ENCODE measurements at places on chromosomes 6 and 20.

GRCh38 chr6:124991764-124992295 lies 29.6 kb downstream of the RNF217 start:
- no peak for DNase-seq

DNA sequence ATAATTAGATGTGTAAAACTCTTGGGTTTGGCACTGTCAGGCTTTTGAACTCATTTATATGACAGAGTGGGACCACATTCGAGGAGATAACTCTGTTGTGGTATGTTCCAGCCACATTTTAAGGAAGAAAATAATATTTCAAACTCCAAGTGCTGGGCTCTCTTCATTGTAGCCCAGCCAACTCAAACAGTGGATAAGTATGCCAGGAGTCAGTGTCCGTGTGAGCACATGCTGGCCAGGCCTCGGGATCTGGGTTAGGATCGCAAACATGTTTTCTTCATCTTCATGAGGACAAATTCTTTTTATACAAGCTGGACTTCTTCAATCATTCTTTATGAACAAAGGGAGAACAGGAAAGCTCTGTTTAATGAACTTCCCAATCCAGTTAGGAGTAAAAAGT lies 497.5 kb downstream of the MAFB start:
- no peak for DNase-seq

GRCh38 chr20:15060265-15061060 lies 723.1 kb upstream of the FLRT3 start:
- no peak for DNase-seq

GRCh38 chr6:111764238-111765175 lies 108.7 kb downstream of the FYN start:
- peak; percentile 79 for DNase-seq

DNA sequence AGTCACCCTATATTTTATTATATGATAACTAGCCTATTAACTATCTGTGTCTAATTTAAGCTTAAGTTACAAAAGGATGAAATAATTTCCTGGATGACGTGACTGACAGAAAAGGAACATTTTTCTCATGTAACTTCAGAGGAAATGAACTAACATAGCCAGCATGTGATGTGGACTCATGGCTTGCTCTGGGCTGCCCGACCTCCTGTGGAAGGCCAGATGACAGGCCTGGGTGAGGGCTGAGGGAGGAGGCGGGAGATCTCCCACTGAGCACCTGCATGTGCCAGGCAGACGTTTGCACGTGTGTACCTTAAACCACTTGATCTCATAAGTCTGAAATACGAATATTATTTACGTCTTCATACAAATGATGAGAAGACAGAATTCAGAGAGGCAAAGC lies 321.1 kb downstream of the SYNE1 start:
- no peak for DNase-seq

DNA sequence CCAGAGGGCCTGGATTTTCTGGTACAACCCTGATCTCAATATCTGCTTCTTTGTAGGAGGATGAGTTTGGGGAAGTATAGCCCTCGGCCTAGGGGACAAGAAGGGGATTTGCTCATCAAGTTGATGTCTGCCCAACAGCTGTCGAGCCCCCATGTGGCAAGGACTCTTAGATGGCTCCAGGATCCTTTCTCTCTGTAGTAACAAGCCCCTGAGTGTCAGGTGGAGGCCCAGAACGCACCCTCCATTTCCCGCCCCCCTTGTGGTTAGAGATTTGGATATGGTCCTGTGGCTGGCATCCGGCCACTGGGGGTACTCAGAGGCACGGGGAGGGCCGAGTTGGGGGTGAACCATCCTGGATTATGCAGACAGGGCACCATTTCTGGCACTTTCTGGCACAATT lies 50.1 kb downstream of the CTCFL start:
- no peak for DNase-seq

GRCh38 chr6:149443411-149444181 lies 41.2 kb downstream of the ZC3H12D start:
- no peak for DNase-seq

GRCh38 chr20:57473246-57474048 lies 51.5 kb downstream of the CTCFL start:
- peak; percentile 25 for DNase-seq

GRCh38 chr6:169190144-169190584 lies 63.5 kb downstream of the THBS2 start:
- DNase-seq = no peak

- no peak for DNase-seq
These were observed 85.4 kb downstream of the TSHZ2 start for GRCh38 chr20:53057579-53057978.

GRCh38 chr20:64188091-64188490 lies 23.8 kb downstream of the MYT1 start:
- no peak for DNase-seq

DNA sequence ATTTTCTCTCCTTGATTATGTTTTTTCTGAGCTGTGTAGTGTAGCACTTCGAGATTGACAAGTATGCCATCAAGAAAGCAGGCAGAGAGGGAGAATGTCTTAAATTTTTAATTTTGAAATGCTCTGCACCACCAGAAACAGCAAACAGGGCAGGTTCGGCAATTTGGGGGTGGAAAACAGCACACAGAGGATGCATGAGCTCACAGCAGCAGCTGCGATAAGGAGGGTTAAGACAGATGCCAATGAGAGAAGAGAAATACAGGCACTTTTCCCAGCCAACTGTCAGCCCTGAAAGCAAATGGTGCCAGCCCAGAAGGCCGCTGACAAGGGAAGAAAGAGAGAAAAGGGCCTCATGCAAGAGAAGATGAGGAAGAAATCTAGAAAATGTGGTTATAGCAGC lies 15.1 kb upstream of the SNRPB2 start:
- no peak for DNase-seq

DNA sequence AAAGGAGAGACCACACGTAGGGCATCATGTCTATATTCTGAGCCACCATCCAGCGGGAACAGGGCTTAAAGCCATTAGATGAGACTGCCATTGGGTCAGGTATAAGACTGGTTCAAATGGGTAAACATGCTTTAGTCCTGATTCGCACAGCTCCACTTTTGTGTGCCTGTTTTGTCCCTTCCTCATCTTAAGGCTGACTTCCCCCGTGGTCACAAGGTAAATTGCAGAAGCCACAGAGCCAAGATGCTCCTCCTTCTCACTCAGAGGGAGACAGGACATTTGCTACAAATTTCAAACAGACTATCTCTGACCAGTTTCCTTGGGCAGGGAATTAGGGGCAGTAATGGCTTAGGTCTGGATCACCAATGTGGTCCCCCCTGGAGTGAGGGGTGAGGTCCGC lies 11.4 kb upstream of the IFNGR1 start:
- no peak for DNase-seq

- DNase-seq = no peak
These were observed 84.6 kb upstream of the TCF21 start for GRCh38 chr6:133804265-133804664.

- DNase-seq = no peak
These were observed 5.1 kb downstream of the RCAN2 start for GRCh38 chr6:46486181-46486580.

DNA sequence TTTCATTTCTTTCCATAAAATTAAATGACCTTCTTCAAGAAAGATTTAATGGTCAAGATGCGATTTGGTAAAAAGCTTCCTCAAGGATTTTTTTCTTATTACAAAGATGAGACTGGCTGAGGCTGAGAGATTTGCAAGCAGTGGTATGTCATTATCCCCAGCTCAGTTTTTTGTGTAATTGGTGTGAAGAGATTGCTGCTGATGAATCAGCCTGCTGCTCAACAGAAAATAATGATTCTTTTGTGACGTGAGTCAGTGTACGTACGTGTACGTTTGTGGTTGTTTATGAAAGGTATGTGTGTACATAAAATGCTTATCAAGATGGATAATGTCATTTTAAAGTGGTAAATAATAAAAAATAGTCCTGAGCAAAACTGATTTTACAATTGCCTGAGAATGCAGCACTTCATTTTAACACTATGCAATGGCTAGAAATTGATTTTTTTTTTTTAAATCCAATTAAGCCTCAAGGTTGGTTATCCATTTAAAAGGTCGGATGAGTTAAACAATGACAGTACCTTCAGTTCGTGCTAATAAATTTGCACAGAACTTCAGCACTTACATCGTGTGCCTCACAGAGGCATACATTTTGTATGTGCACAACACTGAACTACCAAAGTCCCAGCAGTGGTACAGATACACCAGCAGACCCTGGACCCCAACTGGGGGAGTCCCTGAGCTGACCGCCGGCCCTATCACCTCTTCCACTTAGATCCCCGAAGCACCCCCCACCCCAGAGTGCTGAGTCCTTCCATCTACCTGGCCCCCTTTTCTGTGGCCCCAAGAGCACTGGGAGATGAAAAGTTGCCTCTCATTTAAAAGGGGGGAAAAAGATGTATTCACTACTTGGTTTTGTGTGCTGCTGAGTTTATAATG lies 9.7 kb upstream of the NPEPL1 start:
- no peak for DNase-seq

DNA sequence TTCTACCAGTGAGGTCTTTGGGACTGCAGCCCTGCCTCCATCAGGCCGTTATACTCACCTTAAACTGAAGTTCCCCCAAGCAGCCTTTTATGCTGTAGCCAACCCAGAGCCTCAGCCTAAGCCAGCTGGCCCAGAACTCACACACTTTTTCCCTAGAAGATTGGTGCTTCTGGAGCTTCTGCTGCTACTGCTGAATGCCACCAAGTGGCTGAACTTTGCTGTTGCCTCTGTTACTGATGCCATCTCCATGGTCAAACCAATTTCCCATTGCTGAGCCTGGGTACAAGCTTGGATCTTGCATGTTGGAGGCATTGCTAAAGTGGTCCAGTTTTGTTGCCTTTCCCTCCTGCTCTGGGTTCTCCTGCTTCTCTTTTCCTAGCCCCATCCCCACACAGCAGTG lies 15.0 kb upstream of the TBX18 start:
- no peak for DNase-seq

- no peak for DNase-seq
These were observed at the start of gene BHLHE23 for GRCh38 chr20:63006540-63007359. Gene BHLHE23, minus strand, starts transcription at chr20:63006964. Its CDS starts 190 bp downstream, at chr20:63006774.

DNA sequence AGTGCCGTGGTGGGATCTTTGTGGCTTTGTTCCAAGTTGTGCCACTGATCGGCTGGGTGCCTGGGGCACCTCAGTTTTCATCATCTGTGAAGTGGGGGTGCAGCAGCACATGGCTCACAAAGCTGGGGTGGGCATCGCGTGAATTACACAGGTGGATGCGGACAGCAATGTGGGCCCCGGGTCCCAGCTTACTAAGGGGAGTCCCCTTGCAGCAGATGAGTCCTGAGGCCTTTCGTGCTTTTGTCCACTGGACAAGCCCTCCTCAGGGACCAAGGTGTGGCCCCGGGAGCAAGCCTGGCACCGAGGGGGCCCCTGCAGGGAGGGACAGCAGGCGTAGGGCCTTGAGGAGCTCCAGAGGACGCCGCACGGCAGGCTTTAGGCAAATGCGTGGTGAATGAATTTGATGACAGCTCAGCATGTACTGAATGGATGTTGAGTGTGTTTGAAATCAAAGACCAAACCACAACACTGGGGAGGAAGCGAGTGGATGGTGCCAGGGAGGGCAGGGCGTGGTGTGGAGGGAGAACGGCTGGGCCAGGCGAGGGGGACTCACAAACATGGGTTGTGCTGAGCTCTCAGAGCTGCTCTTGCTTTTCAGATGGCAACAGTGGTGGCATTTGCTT lies 53.2 kb downstream of the IRF4 start:
- DNase-seq = peak; percentile 51

DNA sequence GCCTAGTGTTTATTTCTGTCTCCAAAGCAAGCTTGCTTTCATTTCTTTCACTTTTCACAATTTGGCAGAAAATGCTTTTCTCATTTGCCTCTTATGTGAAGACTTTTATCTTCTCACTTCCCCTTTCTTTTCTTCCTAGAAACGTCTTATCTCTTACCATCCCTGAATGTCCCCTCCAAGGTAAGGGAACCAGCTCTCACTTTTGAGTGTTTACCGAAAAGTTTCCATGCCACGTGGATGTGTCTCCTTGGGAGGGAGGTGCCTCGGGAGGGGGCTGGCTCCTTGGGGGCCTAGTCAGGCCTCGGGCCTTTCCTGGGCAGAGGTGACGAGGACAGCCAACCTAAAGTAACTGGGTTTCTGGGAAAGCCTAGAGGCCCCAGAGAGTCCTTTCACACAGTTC lies 127.4 kb downstream of the CD24 start:
- no peak for DNase-seq

GRCh38 chr6:133190912-133191311 lies 50.2 kb upstream of the EYA4 start:
- DNase-seq = no peak

DNA sequence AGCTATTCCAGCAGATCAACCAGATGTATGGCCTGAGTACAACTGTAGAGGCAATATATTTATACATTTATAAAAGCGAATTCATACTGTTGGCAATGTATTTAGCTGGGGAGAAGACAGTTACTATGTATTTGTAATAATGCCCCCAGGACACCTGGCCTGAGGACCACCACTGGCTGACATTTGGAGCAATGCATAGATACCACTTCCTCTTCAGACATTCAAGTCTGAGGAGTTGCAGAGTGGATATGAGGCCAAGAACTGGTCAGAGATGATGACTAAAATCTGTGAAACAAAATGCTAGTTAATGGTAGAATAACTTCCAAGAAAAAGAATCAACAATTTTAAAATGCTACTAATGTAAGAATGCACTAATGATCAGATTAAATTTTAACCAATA lies 462.3 kb downstream of the CDC5L start:
- no peak for DNase-seq

GRCh38 chr6:148285205-148285604 lies 57.4 kb upstream of the SASH1 start:
- no peak for DNase-seq

- no peak for DNase-seq
These were observed 97.5 kb downstream of the MAFB start for GRCh38 chr20:40591536-40591935.

DNA sequence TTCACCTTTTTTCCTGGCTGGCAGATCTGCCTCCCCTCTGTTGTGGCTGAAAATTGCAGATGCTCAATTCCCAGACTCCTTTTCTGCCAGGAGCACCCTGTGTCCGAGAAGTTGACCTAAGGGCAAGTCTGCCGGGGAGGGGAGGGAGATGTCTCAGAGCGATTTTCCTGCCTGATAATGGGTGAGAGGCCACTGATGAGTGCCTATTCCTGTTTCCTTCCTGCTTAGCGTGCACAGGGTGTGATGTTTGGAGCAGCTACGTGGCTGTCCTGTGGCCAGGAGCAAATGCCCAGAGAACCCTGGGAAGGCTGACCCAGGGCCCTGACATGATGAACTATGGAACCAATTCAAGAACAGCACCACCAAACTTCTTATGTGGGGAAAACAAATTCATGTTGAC lies 22.5 kb downstream of the SOX4 start:
- DNase-seq = no peak

DNA sequence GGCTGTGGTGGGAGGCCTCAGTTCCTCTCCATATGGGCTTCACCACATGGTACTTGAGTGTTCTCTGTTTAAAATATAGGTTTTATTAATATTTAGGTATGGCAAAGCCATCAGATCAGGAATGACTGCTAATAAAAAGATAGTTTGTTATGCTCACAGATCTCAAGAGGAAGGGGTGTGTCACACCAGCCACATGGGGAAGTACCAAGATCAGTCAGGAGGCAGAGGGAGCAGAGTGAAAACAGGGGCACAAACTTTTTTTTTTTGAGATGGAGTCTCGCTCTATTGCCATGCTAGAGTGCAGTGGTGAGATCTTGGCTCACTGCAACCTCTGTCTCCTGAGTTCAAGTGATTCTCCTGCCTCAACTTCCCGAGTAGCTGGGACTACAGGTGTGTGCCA lies 92.1 kb upstream of the GCM1 start:
- peak; percentile 34 for DNase-seq

Measured in CD4-positive, alpha-beta T cell treated with Interleukin-12 subunit alpha and Interleukin-12 subunit beta, for 1 hour (primary cell).